ENCODE measurements at places on chromosomes 3 and 15.

DNA sequence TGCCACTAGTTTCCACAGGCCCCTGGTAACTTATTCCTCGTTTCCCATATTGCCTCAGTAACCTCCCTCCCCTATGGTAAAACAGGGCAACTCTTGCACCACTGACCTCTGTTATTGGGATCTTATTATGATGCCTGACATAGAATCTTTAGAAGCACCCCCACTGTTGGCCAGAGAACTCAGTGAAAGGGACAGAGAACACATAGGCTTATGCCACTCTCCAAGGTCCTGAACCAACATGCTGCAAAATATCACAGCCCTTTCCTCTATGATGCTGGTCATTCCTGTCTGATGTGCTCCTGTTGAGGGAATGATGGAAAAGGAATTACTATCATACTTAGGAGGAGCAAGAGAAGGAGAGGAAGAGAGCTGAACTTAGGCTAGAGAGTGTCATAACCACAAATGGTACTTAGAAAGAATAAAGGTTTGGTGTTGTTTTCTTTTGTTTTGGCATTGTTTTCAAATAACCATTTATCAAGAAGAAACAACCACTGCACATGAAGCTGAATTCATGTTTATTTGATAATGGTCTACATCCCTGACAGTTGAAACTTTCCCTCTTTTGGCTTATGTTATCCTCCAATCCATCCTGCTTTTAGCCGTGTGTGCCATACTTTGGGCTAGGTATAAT, 330.2 kb downstream of the EPHB1 start:
- H3K36me3 ChIP-seq = no peaks in the 10 kb centered on the region
- DNase-seq = peak; percentile 56
- no peaks in the 10 kb centered on the region for H3K27me3 ChIP-seq
- no peak overlapping the region for H3K27ac ChIP-seq

DNA sequence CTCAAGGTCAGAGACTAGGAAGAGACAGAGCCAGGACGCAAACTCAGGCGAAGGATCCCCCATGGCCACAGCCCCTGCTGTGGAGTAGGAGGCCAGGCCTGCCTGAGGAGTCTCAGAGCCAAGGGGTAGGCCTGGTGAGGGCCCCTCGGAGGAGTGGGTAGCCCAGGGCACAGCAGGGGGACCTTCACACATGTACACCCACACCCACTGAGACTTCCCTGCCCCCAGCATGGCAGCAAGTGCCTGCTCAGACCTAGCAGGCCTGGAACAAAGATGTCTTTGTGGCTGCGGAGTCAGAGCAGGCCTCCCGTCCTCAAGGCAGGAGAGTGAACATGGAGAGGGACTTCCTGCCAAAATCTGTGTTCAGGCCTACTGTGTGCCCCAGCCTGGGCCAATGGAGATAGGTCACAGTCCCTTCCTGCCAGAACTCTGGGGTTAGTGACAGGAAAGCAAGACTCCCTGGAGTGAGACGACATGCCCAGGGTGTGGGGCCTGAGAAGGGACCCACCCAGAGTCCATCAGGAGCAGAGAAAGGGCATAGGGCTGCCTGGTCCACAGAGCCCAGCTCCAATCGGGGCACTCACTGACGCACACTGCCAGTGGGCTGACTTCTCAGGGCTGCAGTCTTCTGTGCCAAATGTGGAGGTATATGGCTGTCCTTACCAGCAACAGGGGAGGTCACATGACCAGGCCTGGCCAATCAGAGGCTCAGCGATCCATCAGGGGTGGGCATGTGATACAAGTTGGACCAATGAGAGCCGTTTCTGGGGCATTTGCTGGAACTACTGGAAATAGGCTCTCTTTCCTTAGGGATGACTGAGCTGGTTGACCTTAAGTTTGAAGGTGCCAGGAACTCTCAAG, 2.3 kb downstream of the GRIP2 start:
- H3K4me1 ChIP-seq = peaks cover 74% of the 10 kb centered on the region
- no peak for DNase-seq
- no peak overlapping the region for H3K4me3 ChIP-seq
- peaks cover 5% of the 10 kb centered on the region for H3K36me3 ChIP-seq

- peak overlapping the region; percentile 33 for H3K27ac ChIP-seq
- H3K4me1 ChIP-seq = peaks cover 3% of the 10 kb centered on the region
- H3K27me3 ChIP-seq = no peaks in the 10 kb centered on the region
Measured at GRCh38 chr3:181879926-181880325, 168.2 kb downstream of the SOX2 start.

GRCh38 chr15:62403164-62403809, 238.2 kb upstream of the C2CD4B start:
- H3K27me3 ChIP-seq = no peaks in the 10 kb centered on the region
- H3K4me3 ChIP-seq = no peak overlapping the region
- H3K4me1 ChIP-seq = no peaks in the 10 kb centered on the region
- H3K27ac ChIP-seq = no peak overlapping the region

DNA sequence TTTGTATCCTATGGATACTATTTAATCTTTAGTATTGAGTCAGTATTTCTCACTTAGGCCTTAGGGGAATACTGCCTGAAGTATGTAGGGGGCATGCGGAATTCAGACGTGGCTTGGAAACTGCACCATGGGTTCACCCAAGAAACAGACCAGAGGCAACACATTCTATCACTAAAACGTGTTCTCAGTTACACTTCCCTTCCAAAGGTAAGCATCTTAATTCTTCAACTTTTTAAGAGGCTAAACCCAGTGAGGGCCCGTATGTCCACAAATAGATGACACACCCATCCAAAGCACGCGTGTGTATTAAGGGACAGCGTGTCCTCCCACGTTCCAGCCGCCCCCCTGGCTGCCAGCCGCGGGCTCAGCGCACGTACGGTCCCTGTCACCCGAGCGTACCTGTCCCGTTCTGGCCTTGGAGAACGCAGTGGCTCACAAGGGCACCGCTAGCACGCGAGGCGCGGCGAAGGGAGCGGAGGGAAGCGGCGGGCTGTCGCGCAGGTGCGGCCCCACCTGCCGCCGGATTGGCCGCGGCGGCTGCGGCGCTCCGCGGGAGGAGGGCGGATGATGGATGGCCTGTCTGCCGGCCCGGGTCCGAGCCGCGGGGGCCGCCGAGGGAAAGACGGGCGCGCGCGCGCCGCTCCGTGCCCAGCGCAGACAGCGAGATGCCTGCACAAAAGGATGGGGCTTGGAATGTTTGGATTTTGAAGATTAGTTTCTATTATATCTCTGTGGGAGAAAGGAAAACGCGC, 1003.9 kb upstream of the NR2F2 start:
- H3K27me3 ChIP-seq = peaks cover 7% of the 10 kb centered on the region
- H3K4me1 ChIP-seq = peaks cover 6% of the 10 kb centered on the region
- no peaks in the 10 kb centered on the region for H3K36me3 ChIP-seq
- peak overlapping the region; percentile 95 for H3K27ac ChIP-seq
- DNase-seq = no peak
